Stimulated activated CD4-positive, alpha-beta T cell treated with anti-CD3 and anti-CD28 coated beads, TNF-alpha, amount 100 ng/mL, for 1 hour (primary cell): ENCODE measurements at places on chromosomes 7 and 10.

DNA sequence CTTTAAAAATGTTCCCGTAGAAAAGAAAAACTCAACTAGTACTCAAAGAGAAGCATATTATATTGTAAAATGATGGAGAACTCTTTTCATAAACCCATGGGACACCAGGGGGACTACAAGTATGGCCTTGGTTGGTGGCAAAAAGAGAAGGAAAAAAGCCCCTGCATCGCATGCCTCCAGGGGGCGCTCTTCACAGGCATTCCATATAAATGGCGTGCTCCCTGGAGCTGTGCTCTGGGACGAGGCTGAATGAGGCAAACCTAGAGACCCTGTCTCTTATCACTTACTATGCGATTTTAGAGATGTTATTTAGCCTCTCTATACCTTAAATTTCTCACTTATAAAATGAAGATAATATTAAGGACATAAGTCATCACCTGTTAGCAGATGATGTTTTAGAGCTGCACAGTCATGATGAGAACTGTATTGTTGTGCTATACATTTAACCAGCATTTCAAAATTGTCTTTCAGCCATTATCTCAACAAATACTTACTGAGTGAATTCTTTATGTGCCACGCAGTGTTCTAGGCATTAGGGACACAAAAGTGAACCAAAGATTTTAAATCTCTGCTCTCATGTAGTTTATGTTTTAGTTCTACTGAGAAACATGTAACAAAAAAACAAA is 105.8 kb downstream of the ARHGAP21 start:
- no peak for DNase-seq

- no peak for DNase-seq
Measured at GRCh38 chr7:106538638-106539037, 122.3 kb downstream of the CCDC71L start.

DNA sequence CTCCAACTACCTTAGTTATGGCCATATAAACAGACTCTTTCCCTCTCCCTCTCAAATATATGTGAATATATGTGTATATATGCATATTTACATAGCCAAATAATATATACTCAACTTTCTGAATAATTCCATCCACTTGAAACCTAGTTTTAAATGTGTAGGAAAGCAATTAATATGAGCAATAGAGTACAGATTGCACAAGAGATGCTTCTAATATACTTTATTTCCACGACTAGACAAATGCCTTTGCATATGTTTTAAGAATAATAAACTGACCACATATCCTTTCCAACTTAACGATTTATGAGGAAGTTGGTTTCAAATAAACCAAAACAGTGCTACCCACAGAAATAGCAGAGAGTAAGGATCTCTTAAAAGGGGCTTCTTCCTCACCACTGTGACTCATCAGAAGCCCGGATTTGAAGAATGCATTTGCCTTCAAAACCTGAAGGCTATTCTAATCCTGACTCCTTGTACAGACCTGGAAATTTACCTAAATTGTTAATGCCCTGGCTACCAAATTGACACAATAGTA is 266.3 kb downstream of the AHR start:
- DNase-seq = no peak

DNA sequence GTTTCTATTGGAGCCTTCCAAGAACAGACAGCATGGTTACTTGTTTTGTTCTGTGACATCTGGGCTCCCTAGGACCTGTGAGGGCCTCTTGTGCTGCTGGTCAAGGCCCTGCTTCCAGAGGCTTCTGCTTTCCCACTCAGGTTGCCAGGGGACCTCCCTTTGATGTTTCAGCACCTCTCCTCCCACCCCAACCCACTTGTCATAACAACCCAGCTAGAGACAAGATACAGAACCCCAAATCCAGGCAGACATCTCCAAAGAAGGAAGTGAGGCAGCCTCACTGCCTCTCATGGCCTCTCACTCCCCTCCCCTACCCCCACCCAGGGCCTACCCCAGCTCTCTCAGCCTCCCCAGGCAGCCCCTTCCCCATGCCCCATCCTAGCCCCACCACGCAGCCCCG is 11.3 kb downstream of the NFKB2 start:
- DNase-seq = no peak

DNA sequence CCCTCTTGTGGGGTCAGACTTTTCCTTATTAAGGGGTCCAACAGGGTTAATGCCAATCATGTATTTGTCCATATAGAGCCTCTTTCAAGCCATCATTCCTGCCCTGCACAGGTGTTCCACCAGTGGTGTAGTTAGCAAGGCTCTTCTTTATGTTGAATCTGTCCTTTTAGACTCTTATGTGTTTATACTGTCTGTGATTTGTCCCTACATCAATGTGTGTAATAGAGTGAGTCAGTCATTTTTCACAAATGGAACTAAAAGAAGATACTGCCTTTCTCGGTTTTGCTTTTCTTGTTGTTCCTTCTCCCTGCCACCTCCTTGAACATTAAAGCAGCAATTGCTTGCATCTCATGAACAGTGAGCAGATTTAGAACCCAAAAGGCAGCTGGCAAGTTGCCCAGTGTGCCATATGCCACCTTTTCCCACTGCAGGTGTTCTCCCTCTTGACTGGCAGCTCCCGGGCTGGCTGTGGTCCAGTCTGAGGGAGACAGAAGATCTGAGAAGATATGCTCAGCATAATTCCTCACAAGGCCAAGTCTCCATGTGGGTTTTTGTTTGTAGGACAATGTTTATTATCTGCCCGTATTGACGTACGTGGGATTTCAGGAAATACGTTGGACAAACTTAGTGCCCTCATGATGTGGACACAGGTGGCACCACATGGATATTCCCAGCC is 154.1 kb downstream of the LHFPL3 start:
- no peak for DNase-seq
